T-cell (primary cell): ENCODE measurements at places on chromosomes 3 and 15.

- no peak for DNase-seq
Observed at GRCh38 chr15:73602446-73602843, 30.7 kb downstream of the NPTN start.

DNA sequence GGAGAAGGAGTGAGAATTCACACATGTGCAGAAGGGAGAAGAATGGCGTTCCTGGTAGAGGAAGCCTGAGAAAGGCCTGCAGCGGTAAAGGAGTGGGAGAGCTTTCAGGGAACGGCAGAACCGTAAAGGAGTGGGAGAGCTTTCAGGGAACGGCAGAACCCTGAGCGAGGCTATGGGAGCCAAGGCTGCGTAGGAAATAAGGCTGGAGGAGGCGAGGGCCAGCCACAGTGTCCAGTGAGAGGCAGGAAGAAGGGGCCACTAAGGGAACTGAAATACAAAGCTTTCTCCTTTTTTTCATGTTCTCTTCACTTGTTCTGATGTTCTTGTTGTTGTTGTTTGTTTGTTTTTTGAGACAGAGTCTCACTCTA lies 41.6 kb downstream of the GOLGA6L10 start:
- no peak for DNase-seq

GRCh38 chr3:138833899-138834595 lies 681 bp downstream of the PIK3CB start:
- DNase-seq: no peak

DNA sequence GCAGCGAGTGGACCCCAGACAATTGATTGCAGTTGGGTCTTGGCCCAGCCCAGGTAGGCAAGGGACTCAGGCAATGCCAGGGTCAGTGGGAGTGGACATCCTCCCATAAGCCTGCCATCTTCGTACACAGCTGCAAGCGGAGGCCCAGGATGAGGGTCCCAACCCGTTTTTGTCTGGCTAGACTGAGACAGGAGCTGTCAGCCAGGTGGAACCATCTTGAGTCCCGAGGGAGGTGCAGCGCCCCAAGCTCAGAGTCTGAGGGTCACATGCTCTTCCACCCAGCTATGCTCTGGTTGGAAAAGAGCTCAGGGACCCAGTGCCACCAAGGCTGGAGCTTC lies 22.6 kb upstream of the IP6K2 start:
- DNase-seq: no peak

- no peak for DNase-seq
Observed at GRCh38 chr3:177547711-177548350, 350.5 kb upstream of the TBL1XR1 start.

DNA sequence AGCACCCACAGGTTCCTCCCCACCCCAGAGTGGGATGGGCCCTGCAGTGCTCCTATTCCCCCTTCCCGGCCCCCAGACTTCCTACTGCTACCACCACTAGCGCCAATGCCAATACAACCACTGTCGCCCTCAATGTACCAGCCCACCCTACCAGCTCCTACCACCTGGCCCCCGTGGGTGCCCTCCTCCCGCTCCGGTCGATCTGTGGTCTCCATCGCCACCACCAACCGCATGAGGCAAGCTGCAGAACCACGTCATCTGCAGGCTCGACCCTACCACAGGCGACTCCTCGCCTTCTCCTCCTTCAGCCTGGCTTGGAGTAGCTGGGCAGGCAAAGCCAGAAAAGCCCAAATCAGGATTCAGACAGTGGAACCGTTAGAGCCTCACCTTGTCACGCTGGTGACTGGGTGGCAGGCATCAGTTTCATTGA lies 179.3 kb downstream of the POTEB3 start:
- no peak for DNase-seq

- DNase-seq: no peak
Observed at GRCh38 chr3:145604851-145605250, 556.1 kb downstream of the PLOD2 start.

- no peak for DNase-seq
Observed at GRCh38 chr15:34084086-34084485, 17.6 kb downstream of the EMC7 start.

DNA sequence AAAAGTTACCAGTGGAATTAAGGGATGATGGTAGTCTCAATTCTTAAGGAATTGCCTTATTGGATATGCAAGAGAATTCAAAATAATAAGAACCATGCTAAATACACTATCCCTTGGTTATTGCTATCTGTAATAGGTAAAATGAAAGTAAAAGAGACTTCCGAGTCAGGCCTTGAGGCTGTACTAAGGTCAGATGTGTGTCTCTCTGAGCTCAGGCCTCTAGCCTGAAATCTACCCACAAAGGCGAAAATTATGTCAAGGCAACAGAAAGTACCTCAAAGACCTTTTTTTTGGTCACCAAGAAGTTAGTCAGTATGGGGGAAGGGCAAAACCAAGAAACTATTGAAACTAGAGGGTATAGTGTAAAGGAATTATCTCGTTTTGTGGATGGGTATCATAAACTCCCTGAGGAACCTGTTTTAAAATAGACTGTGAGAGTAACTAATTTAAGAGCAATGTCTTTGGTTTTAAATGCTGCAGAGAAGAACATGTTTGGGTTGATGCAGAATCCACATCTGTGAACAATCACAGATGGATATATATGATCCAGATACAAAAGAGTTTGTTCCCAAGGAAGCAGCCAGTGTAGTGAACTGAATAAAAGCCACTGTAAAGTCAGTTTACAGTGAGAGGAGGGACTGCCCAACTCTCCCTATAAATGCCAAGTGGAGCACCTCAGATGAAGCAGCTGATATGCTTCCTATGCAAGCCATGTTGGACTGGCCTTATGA lies 382.3 kb upstream of the SEMA6D start:
- DNase-seq: no peak

- DNase-seq: no peak
Observed at GRCh38 chr3:102531686-102532085, 96.9 kb downstream of the ZPLD1 start.

DNA sequence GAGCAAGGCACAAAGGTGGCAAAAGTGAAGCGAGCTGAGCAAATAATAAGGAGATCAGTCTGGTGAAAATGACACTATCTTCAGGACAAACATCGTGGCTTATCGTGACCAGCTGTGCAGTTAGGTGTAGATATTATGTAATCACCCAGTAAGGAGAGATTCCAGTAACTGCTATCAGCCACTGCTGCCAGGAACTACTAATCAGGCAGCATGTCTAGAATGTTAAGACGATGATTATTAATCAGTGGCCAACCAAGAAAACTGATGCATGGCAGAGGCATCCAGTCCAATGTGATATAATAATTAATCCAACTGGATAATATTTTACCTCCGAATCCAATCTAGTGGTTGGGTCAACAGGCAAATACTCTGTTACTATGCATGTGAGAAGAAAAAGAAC lies 252.7 kb upstream of the ZPLD1 start:
- DNase-seq: no peak

GRCh38 chr15:60387321-60387720 lies 10.5 kb downstream of the ANXA2 start:
- DNase-seq: no peak

- no peak for DNase-seq
Observed at GRCh38 chr3:110528305-110529121, 543.1 kb upstream of the NECTIN3 start.

DNA sequence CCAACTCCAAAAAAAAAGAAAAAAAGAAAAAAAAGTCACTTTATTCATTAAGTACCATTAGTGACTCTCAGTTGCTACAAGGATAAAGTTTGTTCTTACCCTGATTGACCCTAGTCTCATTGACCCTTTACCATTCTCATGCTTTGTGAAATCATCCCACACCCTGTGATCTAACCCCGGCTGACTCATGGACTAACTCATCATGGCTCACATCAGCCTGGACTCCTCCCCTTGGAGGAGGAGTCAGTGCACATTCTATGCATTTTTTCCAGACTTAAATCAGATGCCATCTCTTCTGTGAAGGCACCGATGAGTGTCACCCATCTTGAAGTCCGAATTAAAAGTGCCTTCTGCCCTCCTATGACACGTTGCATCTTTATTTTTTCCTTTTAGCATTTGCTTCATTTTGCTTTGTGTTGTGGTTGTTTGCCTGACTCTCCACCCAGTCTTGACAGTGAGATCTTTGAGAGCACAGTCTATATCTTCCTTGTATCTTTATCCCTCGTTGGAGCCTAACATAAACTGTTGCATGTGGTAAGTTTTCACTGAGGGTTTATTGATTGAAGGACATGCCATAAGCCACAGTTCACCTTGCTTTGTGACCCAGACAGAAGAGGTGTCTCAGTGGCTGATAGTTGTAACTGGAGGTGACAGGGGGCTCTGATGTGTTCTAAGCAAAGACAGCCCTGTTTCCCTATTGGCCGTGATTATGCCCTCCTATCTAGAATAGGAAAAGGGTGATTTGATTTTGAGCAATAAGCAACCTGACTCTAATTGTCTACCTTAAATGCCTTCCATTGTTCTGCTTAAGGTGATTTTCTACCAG lies 72.1 kb downstream of the IL1RAP start:
- DNase-seq: no peak

GRCh38 chr3:173789530-173790162 lies 392.1 kb downstream of the NLGN1 start:
- no peak for DNase-seq

GRCh38 chr15:42363487-42363886 lies 4.2 kb downstream of the CAPN3 start:
- DNase-seq: no peak

DNA sequence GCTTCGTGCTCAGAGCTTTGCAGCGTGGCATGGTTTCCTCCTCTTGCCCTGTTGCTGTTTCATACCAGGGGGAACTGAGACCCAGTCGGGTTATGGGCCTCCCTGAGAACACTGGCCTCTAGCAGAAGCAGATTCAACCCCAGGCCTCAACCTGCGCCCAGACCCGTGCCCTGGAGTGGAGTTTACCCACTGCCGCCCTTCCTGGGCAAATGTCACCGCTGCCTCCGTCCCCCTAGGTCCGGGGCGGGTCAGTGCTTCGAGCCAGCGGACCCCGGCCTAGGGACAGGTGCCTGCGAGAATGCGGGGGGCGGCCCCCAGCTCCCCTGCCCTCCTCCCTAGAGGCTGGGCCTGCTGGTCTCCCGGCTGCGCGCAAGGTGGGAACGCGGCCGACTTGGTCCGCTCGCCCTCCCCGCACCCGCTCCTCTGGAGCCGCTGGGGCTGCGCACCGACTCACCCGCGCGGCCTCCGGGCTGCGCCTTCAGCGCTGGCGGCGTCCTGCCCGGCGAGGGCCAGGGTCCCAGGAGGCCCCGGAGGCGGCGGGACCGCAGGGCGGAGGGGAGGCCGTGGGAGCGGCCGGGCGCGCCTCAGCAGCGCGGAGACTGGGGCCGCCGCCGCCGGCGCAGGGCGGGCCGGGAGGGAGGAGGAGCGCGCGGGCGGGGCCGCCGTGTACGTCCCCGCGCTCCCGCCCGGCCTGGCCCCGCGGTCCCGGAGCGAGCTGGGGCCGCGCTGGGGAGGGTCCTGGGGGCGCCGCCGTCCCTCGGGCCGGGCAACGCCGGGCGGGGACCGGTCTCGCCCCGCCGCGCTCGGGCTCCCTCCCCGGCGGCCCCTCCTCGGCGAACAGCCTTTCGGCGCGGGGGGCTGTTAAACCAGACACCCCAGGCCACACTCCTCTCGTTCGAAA lies at the start of gene PIGZ:
Gene PIGZ (minus strand): TSS at position 601 of the 901 bp plus-strand sequence. CDS start 16,802 bp downstream, outside the sequence.
- DNase-seq: peak; percentile 32

DNA sequence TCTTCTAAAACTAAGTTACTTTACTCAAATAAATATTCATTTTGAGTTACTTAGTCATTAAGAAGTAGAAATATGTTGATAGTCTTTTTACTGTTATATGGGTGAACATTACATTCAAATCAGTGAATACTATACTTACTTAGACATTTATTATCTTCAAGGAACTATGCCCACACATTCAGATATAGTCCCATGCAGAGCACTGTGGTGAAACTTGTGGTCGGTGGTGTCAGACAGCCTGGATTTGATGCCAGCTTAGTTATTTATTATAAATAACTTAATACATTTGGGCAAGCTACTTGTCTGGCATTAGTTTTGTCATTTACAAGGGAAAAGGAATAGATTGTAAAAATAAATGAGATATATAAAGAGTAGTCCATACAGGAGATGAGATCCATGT lies 149.5 kb downstream of the RAP2B start:
- no peak for DNase-seq

- no peak for DNase-seq
Observed at GRCh38 chr3:56776556-56776950, 25.2 kb downstream of the ARHGEF3 start.

- no peak for DNase-seq
Observed at GRCh38 chr3:155131104-155131503, 51.0 kb downstream of the MME start.
